ENCODE measurements at places on chromosomes 7 and 10. TPM values are rescaled to one million over a fixed set of nuclear protein-coding genes. Genes with fewer than 3 reads are reported as not detected.

Gene FGFBP3
- total RNA-seq: 0.32 TPM

Gene TMEM236
- total RNA-seq: 0.22 TPM

Gene MACC1
- total RNA-seq: 0.22 TPM

Gene SLC16A9
- total RNA-seq: 4.1 TPM

Gene OPN1SW
- not detected for total RNA-seq

Gene LIPJ
- total RNA-seq: 0.11 TPM

Gene OGA
- total RNA-seq: 150 TPM

Gene LIPF
- total RNA-seq: not detected

Gene GJC3
- not detected for total RNA-seq

Gene GATAD1
- total RNA-seq: 41.6 TPM

Gene MYO3A
- not detected for total RNA-seq

Gene CD36
- not detected for total RNA-seq

Gene PRPS1L1
- total RNA-seq: not detected

Gene CTAGE6
- 3.4 TPM for total RNA-seq

Gene UTF1
- not detected for total RNA-seq

Gene OPTN
- 121 TPM for total RNA-seq

Gene DEPP1
- 140 TPM for total RNA-seq

Gene NKX1-2
- not detected for total RNA-seq

Gene PLEKHS1
- not detected for total RNA-seq

Gene BLNK
- 0.65 TPM for total RNA-seq

Gene PRF1
- not detected for total RNA-seq

Gene AFAP1L2
- 0.13 TPM for total RNA-seq

Gene NCAPG2
- 19.3 TPM for total RNA-seq

Gene SFTPA1
- total RNA-seq: not detected

Gene OR2A12
- total RNA-seq: under 0.01 TPM

Gene VPS37D
- total RNA-seq: 2.7 TPM

Gene TMEM140
- 12.0 TPM for total RNA-seq

Gene GBX1
- total RNA-seq: not detected

Gene NUTM2E
- not detected for total RNA-seq

Gene IFIT2
- total RNA-seq: 9.9 TPM

Gene LIPK
- not detected for total RNA-seq

Gene SKAP2
- total RNA-seq: 2.4 TPM

Gene FRMD4A
- 4.6 TPM for total RNA-seq

Gene ACSL5
- 11.8 TPM for total RNA-seq

Gene CYP3A4
- not detected for total RNA-seq

Gene AZGP1
- not detected for total RNA-seq

Gene GPC2
- 0.52 TPM for total RNA-seq

Gene RNLS
- 15.2 TPM for total RNA-seq

Gene TCF7L2
- 14.4 TPM for total RNA-seq

Gene CTTNBP2
- 0.65 TPM for total RNA-seq

Gene C1GALT1
- total RNA-seq: 361 TPM

Gene TLX1
- total RNA-seq: not detected

Gene HECTD2
- 33.8 TPM for total RNA-seq

Data from articular chondrocyte of knee joint (primary cell).